ENCODE measurements at places on chromosomes 7 and 10.

GRCh38 chr10:112755446-112756234 lies 194.4 kb upstream of the TCF7L2 start:
- no peak for DNase-seq

DNA sequence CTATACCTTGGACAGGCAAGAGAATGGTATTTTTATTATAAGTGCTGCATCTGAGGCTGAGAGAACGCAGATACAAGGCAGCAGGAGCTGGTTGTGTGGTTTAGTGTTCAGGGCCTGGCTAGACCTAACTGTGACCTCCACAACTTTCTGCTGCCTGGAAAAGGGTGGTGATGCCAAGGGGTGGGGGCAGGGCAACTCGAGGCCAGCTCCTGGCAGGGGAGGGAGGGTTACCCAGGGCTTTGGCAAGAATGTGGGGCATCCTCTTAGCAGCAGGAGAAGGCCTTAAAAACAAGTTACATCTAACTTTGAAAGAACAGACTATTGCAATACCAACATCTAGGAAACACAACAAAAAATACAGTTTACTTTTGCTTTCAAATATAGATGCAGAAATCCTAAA lies 13.0 kb downstream of the MXI1 start:
- no peak for DNase-seq

DNA sequence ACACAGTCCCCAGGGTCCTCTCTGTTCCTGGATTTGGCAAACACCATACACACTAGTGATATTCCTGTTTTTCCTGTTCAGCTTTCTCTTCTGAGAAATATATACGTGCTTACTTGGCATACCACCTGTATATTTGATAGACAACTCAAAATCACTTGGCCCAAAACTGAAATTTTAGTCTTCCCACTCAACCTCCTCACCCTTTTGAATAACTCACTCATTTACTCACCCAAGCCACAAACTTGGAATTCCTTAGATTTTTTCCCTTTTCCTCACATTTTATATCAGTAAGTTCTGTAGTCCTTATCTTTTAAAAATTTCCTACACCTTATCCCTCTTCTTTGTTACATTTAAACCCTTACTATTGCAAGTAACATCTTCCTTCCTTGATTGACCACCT lies 143.4 kb downstream of the PPP1R3A start:
- no peak for DNase-seq

DNA sequence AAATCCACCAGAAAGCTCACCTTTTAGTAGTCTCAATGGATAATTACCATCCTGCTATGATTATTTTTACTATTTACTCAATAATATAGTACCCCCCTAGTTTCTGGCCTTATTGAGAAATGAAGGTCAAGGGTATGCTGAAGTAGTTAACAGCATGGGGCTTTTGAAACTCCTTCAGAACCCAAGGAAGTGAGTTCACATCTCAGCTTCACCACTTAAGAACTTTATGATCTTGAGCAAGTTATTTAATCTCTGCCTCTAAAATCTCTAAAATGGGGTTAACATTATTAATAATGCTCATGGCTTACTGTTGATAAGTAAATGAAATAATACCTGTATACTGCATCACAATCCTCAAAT lies 5.8 kb downstream of the MTPN start:
- DNase-seq = no peak

DNA sequence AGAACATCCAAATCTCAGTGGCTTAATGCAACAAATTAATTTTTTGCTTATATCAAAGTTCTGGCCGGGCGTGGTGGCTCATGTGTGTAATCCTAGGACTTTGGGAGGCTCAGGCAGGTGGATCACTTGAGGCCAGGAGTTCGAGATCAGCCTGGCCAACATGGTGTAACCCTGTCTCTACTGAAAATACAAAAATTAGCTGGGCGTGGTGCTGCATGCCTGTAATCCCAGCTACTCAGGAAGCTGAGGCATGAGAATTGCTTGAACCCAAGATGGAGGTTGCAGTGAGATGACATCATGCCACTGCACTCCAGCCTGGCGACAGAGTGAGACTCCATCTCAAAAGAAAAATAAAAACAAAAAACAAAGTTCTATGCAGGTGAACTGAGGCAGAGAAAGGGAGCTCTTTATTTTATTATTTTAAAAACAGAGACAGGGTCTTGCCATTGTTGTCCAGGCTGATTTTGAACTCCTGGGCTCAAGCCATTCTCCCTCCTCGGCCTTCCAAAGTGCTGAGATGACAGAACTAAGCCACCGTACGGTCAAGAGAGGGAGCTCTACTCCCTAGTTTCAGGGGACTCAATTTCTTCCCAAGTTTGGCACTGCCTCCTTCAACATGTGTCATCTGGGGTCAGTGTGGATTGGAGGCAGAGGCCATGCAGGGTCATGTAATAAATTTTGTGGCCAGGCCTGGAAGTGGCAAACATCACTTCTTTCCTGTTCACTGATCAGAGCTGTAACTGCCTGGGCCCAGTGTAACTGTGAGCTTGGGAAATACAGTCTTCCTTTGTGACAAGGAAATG lies 2.4 kb downstream of the ADCK2 start:
- no peak for DNase-seq

DNA sequence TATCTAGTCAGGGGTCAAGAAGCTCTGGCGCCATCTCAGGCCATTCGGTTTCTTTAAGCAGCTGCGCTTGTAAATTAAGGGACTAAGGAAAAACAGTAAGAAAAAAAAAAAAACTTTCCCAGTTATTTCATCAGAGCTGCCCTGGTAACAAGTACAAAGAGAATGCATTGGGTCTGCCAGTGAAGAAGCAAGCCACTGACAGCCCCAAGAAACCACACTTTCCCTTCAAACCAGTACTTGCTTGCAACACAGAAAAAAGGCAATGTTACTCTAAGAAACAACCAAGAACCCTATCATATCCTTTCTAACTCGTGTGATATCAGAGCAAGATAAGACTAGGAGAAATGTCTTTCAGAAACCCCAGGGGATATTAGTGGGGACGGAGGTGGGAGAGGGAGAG lies 40.6 kb upstream of the AOAH start:
- no peak for DNase-seq

GRCh38 chr7:142460402-142461117 lies 202.7 kb upstream of the PRSS58 start:
- DNase-seq = no peak

DNA sequence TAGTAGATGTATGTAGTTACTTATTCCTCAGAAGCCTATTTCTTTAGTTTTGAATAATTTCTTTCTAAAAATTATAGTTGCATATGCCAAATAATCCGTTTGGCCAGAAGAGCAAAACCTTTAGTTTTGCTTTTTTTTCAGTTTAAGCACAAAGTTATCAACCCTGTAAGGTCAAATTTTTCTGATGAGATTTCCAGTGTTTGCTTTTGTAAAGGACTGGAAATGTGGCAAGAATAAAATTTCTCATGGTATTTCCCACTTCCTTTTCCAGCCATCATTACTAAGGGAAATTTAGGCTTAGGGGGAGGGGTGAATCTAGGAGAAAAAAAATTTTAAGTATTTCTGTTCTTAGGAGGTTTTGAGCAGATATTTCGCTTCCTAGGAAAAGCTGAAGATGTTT lies 7.6 kb downstream of the CALD1 start:
- DNase-seq = no peak

DNA sequence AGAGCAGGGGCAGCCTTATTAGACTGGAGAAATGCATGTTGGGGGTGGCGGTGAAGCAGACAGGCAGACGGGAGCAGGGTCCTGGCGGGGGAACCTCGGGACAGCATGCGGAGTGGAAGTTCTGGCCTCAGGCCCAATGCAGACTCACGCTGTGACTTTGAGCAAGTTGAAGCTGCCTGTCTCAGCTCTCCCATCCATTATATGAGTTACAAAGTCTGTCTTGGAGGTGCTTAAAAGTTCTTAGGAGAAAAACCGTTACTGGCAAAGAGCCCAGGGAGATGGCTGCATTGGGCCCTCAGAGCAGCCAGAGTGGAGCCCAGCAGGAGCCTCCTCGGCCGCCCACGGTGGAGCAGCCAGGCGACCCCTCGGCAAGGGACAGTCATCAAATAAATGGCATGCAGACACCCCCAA lies 509.5 kb downstream of the PLXNA4 start:
- no peak for DNase-seq

DNA sequence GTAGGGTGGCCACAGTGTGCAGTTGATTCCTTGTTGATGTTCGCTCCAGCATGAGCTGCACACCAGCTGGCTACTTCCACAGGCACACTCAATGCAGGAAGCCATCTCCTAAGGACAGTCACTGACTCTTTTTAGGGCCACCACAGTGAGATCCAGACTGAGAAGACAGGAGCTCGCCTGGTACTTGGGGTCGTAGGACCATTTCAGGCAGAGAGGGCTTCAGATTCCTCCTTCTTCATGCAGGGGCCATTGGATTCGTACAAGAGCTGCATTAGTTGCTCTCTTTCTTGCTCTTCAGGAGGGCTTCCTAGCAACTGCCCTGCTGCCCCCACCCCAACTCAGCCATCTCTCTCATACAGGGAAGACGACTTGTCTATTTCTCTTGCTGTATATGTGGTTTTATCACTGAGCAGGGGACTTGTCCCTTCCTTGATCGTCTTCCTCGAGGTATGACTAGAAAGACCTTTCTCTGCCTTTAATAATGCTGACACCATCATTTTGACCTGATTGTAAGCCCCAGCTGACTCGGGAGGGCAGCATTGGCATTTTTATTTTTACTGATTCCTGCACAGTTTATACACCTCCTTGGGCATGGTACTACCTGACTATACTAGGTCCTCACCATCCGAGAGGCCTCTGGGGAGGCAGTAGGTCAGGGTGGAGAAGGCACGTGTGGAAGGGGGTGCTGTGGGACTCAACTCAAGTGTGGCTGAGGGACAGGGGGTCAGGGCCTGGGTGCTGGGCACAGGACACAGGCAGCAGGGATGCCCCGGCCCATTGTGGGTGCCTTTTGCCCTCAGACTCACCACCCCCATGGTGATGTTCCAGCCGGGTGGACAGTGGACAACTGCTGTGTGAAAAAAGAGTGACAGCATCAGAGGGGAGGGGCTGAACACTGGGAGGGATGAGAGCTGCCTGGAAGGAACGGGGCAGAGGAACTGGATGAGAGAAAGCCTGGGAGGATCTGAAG lies 136.7 kb upstream of the ZNF746 start:
- no peak for DNase-seq

- no peak for DNase-seq
Measured at GRCh38 chr7:133550145-133550544, 297.3 kb downstream of the EXOC4 start.

- DNase-seq = no peak
Measured at GRCh38 chr10:89524279-89524678, 11.1 kb downstream of the SLC16A12 start.

Measured in cortex of kidney (tissue), 1 donor.